ENCODE measurements at places on chromosomes 11 and 22. TPM values are rescaled to one million over a fixed set of nuclear protein-coding genes. Genes with fewer than 3 reads are reported as not detected.

GRCh38 chr11:8794677-8795103 is 112.1 kb downstream of the RPL27A start:
- no peak for DNase-seq

GRCh38 chr11:83034673-83035014 is 37.1 kb downstream of the RAB30 start:
- no peak for DNase-seq

DNA sequence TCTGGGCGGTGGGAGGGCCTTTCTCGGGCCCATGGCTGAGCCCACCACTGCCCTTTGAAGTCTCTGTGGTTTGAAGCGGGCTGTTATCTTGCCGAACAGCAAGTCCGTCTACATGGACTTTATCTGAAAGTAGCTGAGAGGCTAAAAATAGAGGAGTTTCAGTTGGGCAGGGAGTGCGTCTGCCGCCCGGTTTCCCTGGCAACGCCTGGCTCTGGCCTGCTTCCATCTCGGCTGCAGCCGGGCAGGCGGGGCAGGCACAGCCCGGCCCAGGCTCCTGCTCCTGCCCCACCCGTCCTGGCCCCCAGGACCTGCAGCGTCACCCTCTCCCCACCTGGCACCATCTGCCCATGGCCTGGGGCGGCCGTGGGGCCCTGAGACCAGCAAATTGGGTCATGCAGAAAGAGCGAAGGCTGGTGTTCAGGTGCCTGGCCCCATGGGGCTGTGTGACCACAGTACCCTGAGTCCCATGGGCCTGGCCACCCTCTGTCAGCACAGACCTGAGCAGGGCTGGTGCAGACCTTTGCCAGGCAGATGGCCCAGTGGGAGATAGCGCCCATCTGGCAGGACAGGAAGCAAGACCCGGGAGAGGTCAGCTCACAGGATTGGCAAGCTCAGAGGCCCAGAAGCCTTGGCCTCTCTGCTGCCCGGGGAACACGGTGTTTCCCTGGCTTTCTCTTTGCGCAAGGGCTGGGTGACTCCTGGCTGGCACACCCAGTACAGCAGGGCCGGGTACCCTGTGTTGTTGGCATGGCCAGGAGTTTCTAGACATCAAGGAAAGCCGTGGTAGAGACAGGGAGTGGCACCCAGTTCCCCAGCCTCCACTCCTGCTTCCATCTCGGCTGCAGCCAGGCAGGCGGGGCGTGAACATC is 79.1 kb upstream of the KCNQ1OT1 start:
- DNase-seq: peak; percentile 58

DNA sequence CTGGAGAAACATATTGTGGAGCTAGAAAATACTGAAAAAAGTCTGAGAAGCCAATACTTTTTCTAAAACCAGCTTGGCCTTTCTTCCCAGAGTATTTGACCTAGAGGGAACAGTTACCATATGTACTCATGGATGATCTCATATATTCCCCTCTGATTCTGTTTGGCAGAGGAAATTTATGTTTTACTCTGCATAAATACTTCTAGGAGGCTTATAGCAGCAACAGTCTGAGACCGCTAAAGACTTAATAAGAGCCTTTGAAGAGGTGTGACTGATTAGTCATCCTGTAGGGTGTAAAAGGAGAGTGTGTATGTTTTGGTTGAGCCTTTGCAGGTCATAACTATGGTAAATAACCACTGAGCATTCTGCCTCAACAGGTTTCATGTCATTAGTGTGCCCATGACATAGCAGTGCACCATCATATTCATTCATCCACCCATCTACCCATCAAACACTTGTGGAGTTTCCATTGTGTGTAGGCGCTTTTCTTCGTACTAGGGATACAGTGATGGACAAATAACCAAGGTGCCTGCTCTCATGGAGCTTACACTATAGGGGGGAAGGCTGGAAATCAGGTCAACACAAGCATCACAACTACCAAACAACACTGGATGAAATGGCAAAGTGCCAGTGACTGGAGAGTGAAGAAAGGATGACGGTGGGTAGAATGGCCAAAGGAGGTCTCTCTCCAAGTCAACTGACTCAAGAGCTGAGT is 44.5 kb downstream of the TRAF6 start:
- DNase-seq: no peak

GRCh38 chr11:41784513-41785335 is 325.3 kb upstream of the LRRC4C start:
- no peak for DNase-seq

DNA sequence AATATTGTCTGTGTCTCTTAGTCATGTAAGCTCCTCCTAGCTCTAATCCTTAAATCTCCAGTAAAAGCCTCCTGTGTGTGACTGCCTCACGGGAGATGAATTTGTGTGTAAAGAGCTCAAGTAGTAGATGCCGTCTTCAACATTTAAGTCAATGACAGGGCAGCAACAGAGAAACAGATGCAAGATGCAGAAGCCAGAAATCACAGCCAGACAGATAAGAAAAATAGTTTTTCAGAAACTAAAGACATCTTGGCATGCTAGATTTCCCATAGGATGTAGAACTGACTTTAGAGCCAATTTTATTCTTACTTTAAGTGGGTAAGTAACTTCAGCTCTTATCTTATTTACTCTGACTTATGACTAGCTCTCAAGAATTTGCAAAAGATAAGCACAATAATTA is 652.8 kb downstream of the KCNA4 start:
- no peak for DNase-seq

Gene B4GALNT4
- 3.0 TPM for total RNA-seq

DNA sequence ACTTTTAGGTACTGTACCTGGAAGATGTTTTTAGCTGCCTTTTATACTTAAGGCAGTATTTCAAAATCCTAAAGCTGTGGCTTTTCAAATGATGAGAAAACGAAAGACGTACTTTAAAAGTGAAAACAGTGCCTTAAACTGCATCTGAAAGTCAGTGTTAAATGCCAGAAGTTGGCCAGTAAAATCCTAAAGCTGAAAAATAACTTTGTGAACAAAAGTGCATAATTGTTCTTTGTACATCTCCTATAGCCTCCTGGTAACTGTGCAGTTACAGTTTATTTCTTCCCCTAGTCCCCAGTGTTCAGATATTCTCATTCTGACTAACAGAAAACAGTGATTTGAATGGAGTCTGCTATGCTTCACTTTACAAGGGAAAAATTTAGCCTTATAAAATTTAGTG is 6.8 kb downstream of the EED start:
- DNase-seq: no peak

Gene LPXN
- 94.8 TPM for total RNA-seq

Gene MPZL2
- 0.17 TPM for total RNA-seq

DNA sequence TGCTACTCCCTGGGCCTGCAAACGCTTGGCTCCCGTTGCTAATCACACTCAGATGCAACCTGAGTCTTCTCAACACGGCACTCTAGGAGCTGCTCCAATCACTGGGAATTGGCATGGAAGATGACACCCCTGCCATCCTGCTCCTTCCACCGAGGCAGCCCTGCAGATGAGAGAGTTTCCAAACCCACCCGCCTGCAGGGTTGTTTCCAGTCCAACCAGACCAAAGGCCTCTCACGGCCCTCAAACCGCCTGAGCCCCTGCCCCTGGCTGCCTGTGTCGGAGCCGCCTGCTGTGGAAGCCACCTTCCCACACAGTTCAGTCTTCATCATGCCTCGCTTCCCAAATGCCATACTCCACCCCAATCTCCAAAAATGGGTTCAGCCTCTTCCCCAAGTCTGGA is 36.8 kb upstream of the TP53I11 start:
- DNase-seq: no peak

Gene CD3D
- 0.51 TPM for total RNA-seq

DNA sequence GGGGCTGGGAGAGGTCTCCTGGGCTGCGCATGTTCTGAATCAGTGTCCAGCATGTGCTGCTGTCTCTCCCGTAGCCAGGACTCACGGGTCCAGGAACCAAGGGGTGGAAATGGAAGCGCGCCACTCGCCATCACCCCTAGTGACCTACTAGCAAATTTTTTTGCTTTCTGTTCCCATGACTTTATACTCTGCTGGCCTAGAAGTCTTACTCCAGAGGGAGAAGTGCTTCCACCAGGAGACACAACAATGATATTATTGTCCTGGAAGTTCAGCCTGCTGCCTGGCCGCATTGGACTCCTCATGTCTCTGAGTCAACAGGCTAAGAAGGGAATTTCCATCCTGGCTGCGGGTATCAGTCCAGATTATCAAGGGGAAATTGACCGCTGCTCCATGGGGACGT is 729.7 kb downstream of the BRD1 start:
- peak; percentile 70 for DNase-seq

Gene ARFIP2
- 58.7 TPM for total RNA-seq

Gene RIC3
- total RNA-seq: 2.4 TPM

Gene IFITM10
- 0.11 TPM for total RNA-seq

Gene FJX1
- 24.2 TPM for total RNA-seq

DNA sequence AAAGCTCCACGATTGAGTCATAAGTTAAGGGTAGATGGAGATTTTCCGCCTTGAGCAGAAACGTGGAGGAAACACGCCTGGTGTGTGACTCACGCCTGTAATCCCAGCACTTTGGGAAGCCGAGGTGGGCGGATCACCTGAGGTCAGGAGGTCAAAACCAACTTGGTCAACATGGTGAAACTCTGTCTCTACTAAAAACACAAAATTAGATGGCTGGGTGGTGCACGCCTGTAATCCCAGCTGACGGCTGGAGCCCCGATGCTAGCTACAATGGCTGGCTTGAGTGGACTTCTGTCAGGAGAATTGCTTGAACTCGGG is 17.3 kb upstream of the DGCR8 start:
- peak; percentile 79 for DNase-seq

Gene TMPRSS13
- total RNA-seq: 0.48 TPM

DNA sequence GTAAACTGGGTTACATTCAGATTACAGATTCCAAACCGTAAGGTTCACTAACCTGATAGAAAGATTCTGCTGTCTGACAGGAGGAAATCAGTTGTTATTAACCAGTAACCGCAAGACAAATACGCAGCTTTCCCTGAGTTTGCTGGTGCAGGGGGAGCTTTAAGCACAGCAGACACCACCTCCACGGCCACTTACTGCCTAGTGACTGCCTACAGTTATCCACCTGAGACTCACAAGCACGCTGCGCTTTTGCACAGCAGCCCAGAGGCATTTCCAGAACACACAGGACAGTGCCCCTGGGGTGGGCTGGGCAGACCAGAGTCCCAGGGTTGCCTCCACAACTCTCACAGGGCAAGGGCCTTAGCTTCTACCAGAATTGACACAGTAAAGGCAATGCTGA is 90.9 kb downstream of the CTTN start:
- DNase-seq: no peak

- DNase-seq: no peak
Measured at GRCh38 chr22:38257650-38258250, 15.1 kb downstream of the TMEM184B start.

DNA sequence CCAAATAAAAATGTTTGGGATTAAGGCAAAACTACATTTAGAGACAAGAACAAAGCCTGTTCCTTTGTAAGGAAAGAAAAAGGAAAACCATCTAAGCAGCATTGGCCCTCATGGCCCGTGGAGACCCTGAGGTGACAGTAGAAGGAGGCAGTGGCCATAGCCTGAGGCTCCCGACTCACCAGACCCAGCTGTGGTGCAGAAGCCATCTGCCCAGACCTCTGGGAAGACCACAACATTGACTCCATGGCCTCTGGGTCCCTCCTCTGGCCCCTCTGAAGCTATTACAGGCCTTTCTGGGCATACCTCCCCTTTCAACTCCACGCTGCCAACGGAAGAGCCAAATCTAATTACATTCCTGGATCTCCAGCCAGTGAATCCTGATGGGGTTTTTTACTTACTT is 6.4 kb downstream of the PRAME start:
- DNase-seq: no peak

DNA sequence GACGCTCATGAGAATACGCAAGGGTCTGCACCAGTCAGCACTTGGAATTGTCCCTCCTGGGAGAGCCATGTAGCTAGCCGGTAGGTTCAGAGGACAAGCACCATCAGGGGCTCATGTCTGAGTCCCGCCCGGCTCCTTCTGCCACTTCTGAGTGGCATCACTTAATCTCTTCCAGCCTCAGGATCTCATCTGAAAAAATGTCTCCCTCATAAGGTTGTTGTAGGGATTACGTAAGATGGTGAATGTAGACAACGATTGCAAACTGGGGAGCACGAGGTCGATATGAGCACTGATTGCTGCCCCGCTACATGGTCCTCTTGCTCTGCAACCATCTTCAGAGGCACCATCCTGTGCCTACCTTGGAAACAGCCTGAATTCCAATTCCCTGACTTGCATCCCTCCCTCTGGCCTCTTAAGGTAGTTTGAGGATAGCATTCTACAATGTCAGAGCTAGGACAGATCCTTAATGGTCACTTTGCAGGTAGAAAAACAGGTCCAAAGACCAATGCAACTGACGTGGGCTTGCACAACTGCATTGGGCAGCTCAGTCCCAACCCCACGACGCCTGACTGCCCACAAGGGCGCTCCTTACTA is 115.8 kb upstream of the TMEM45B start:
- DNase-seq: no peak

Gene MB
- 2.3 TPM for total RNA-seq

Gene RFPL2
- not detected for total RNA-seq

Gene IL10RA
- total RNA-seq: 0.09 TPM

- DNase-seq: peak; percentile 29
Measured at GRCh38 chr22:39967103-39967829, 7.1 kb downstream of the TMA7B start.

Gene SLC22A6
- total RNA-seq: not detected

DNA sequence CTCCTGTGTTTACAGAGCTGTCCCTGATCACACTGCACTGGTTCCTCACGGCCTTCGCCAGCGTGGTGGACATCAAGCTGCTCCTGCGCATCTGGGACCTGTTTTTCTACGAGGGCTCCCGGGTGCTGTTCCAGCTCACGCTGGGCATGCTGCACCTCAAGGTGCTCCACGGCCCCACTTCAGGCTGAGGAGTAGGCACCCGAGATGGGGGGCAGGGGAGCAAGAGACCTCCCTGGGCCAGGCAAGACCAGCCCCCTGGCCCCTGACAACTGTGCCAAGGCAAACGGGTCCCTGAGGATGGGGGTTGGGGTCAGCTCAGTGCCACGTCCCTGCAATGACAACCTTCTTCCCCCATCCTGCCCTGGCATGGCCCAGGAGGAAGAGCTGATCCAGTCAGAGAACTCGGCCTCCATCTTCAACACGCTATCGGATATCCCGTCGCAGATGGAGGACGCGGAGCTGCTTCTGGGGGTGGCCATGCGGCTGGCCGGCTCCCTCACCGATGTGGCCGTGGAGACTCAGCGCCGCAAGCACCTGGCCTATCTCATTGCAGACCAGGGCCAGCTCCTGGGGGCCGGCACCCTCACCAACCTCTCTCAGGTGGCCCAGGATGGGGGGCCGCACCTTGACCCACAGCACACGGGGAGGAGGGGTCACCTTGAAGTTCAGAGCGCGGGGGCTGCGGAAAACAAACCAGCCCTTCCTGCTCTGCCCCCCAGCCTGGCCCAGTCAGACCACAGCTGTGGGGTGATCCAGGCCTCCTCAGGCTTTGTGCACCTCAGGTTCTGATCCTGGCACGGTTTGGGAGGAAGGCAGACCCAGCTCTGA is 35.9 kb downstream of the SGSM3 start:
- DNase-seq: no peak

DNA sequence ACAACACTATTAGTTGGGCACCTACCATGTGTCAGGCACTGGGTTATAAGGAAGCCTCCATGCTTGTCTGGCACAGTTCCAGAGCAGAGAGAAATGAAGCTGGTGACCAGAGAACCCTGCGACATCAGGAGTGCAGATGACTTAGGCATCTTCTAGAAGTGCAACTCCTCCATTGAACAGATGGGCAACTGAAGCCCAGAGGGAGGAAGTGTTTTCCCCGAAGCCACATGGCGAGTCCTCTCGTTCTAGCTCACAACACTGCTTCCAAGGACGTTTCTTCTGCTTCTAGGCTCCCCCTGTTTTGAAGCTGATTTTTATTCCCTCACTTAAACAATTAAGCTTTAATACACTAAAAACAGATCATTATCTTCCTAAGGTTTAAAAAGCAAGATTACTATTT is 109.8 kb upstream of the SYT13 start:
- DNase-seq: no peak

GRCh38 chr11:96338910-96339705 is 3.9 kb downstream of the MAML2 start:
- peak; percentile 73 for DNase-seq

Gene TMPRSS4
- total RNA-seq: not detected

Measured in Daoy (cell line).